Muscle of arm (tissue), 14 donors: ENCODE measurements at places on chromosomes 7 and 10.

GRCh38 chr10:53013201-53013810 lies 240.7 kb upstream of the MBL2 start:
- no peak for DNase-seq

- no peak for DNase-seq
These were observed 101.9 kb upstream of the ARHGAP21 start for GRCh38 chr10:24825551-24825950.

GRCh38 chr10:76285012-76285411 lies 853.6 kb downstream of the LRMDA start:
- DNase-seq: no peak

DNA sequence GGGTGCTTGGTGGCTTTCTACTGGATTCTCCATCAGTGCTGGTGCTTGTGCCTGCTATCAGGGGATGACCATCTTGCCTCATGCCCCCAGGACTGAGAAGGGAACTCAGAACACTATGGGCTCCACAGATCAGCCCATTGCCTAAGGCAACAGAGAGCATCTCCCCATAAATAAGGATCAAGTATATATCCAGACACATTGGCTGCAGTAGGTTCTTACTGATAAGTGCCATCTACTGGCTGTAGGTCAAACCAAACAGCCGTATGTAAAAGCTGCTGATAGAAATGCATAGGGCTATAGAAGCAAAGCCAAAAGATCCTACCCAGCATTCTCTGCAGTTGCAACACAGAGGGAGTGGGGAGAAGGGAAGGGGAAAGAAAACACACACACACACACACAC lies 153.7 kb downstream of the CDK14 start:
- no peak for DNase-seq
